ENCODE measurements at places on chromosomes 13 and 19. TPM values are rescaled to one million over a fixed set of nuclear protein-coding genes. Genes with fewer than 3 reads are reported as not detected.

GRCh38 chr13:42950181-42950580 lies 41.9 kb downstream of the EPSTI1 start:
- DNase-seq: no peak

- peak; percentile 16 for DNase-seq
Measured at GRCh38 chr13:91347996-91348905, 764 bp downstream of the MIR17HG start.

- no peak for DNase-seq
Measured at GRCh38 chr13:24887759-24888158, 123.8 kb downstream of the RNF17 start.

GRCh38 chr13:103403148-103403740 lies 337.0 kb upstream of the SLC10A2 start:
- DNase-seq: no peak

DNA sequence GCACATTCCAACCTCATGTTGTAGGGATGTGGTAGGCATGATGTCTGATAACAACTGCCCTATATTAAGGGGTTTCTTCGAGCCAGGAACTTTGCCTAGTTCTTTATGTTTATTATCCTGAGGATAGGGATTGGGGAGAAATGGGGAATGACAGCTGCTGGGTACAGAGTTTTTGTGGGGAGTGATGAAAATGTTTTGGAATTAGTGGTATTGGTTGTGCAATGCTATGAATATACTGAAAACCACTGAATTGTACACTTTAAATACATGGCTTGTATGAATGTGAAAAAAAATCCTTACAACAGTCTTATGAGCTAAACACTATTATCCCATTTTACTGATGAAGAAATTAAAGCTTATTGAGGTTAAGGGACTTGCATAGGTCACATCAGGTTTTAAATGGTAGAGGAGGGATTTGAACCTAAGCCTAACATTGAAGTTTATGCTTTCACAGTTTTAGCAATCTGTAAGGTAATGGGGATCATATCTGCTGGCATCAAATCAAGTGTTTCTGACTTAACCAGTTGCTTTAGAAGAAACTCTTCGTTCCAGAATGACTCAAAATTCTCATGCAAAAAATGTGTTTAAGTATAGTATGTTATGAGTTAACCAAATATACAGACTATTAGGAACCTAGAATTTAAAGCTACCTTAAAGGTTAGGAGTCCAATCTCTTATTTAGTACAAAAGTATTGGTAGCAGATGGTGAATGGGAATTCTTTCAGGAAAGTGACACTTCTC lies 61.4 kb downstream of the ERCC5 start:
- no peak for DNase-seq

- DNase-seq: no peak
Measured at GRCh38 chr19:30634996-30635975, 263.1 kb downstream of the ZNF536 start.

DNA sequence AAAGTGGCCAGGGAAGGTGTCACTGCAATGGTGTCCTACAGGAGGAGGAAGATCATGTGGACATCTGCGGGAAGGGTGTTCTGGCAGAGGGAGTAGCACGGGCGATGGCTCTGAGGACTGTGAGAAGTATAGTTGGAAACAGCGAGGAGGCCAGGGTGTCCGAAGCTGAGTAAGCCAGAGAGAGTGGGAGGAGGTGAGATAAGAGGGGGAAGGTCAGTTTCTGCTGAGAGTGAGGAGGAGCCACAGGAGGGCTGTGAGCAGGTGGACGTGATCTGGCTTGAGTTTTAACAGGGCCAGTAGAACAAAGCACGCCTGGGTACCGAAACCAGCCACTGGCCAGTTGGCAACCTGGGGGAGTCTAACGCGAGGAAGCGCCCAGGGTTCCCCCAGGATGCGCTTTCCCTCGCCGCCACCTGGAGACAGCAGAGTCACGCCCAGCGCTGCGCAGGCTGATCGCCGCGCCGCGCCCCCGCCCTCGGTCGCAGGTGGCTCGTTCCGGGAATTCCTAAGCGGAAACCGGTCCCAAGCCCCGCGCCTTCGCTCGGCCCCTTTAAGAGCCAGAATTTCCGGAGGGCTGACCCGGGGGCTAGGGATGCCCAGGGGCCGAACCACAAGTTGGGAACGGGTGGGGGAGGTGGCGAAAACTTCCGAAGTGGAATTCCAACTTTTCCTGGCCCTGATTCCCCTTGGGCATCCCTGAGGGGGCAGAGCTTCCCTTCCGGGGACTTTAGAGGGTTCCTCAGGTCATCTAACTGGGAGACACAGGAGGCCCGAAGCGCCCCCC lies 1.1 kb upstream of the LSR start:
- no peak for DNase-seq

GRCh38 chr19:14772467-14772866 lies 5.9 kb downstream of the ADGRE2 start:
- DNase-seq: no peak

- peak; percentile 86 for DNase-seq
Measured at GRCh38 chr19:1449467-1450442, at the start of gene APC2. Gene APC2, plus strand, starts transcription at chr19:1450121. Its CDS starts 2,881 bp downstream, at chr19:1453002.

GRCh38 chr19:39449116-39449797 lies 3.9 kb downstream of the SUPT5H start:
- no peak for DNase-seq

DNA sequence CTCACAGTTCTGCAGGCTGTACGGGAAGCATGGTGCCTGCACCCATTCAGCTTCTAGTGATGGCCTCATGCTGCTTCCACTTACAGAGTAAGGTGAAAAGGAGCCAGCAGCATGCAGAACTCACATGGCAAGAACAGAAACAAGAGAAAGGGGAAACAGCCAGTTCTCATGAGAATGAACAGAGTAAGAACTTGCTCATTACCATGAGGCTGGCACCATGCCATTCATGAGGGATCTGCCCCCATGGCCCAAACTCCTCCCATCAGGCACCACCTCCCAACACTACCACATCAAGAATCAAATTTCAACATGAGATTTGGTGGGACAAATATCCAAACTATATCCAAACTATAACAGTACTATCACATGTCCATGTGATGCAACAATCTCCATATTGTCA lies 72.1 kb downstream of the KATNAL1 start:
- DNase-seq: no peak

The LGALS4 gene
- 1.4 TPM for total RNA-seq

The CD22 gene
- not detected for total RNA-seq
